ENCODE measurements at places on chromosomes 5 and 9.

GRCh38 chr5:149796030-149796429, 65.9 kb downstream of the PPARGC1B start:
- peak; percentile 51 for DNase-seq

- DNase-seq = no peak
Measured at GRCh38 chr5:983238-983524, 25.4 kb upstream of the NKD2 start.

DNA sequence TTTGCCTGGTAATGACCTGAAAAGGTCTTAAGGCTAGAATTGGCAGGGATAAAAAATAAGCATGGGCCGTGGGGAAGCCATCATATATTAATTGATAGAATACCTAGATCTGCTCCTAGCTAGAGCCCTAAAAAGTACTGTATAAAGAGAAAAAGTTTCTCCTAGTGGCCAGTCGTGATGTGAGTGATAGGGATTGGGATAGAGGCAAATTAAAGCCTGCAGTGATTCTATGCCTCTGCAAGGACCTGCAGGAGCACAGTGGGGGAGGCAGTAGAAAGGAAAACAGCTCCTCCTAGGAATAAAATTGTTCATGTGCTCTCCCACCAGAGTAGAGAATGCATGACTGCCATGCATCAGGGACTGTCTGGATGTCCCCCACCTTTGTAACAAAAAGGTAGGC, 56.2 kb upstream of the FTMT start:
- DNase-seq = no peak

GRCh38 chr5:126976520-126977172, 53.7 kb downstream of the MARCHF3 start:
- DNase-seq = no peak

- DNase-seq = no peak
Measured at GRCh38 chr5:174810796-174811195, 86.4 kb downstream of the MSX2 start.

All from Karpas-422 (cell line).